ENCODE measurements at places on chromosomes 5 and 9.

- DNase-seq, result no peak
These were observed 55.4 kb upstream of the MIER3 start for GRCh38 chr5:57007344-57007743.

GRCh38 chr9:111095441-111095840 lies 57.2 kb upstream of the LPAR1 start:
- DNase-seq, result no peak

- no peak for DNase-seq
These were observed 15.0 kb downstream of the CCDC192 start for GRCh38 chr5:127718181-127718580.

GRCh38 chr5:6261668-6262067 lies 116.7 kb downstream of the MED10 start:
- no peak for DNase-seq

GRCh38 chr5:66617226-66617861 lies 21.2 kb downstream of the MAST4 start:
- DNase-seq, result no peak

- DNase-seq, result no peak
These were observed 1.6 kb downstream of the CENPP start for GRCh38 chr9:92327283-92327850.

DNA sequence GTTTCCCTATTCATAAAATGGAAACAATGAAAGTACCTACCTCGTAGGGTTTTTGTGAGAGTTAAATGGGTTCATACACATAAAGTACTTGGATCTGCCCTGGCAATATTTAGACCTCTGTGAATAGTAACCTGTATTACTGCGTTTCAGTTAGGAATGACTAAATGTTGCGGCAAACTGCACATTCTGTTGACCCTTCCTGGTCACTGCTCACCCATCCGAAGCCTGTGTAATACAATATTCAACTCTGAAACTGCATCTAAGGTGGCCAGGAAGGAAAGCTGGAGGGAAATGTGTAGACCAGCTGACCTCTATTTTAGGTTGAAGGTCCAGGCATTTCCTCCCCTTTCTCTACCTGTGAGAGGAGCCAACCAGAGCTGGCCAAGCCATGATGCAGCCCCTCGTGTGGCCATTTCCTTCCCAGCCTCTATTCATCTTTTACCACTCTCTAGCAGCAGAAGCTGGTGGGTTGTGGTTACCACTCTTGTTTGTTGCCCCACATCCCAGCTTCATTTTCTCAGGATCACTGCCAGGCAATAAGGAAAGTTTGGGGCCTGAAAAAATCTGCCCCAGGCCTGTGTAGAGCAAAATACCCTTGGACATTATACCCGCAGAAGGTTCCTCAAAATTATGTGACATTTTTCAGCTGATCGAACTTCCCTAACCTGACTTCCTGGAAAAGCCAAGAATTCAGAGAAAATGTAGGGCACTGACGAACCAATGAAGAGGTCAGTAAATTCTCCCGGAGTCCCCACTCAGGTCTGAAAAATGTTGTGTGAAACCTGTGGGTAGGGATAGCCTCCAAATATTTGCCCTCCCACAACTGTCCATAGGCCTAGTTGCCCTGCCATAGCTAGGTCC lies 20.5 kb upstream of the PDCD1LG2 start:
- no peak for DNase-seq

- peak; percentile 98 for DNase-seq
These were observed at the start of the genes CERT1 and POLK for GRCh38 chr5:75511435-75512382. CERT1 (minus strand) TSS chr5:75511629; CDS start chr5:75511207, 422 bp downstream. POLK (plus strand) TSS chr5:75511891.

GRCh38 chr5:3142261-3143027 lies 391.0 kb upstream of the IRX2 start:
- no peak for DNase-seq

DNA sequence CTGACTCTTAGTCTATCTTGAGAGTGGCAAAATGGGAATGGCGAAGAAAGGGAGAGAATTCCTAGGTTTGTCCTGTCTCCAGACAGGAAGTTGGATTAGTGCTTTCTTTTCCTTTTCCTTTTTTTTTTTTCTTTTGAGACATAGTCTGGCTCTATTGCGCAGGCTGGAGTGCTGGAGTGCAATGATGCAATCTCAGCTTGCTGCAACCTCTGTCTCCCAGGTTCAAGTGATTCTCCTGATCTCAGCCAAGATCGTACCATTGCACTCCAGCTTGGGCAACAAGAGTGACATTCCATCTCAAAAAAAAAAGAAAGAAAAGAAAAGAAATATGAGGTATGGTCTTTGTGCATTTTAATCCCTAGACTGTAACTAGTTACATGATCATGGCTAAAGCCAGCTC lies 12.6 kb upstream of the KIF27 start:
- DNase-seq, result peak; percentile 84

GRCh38 chr5:134145041-134145757 lies 30.7 kb downstream of the TCF7 start:
- no peak for DNase-seq

DNA sequence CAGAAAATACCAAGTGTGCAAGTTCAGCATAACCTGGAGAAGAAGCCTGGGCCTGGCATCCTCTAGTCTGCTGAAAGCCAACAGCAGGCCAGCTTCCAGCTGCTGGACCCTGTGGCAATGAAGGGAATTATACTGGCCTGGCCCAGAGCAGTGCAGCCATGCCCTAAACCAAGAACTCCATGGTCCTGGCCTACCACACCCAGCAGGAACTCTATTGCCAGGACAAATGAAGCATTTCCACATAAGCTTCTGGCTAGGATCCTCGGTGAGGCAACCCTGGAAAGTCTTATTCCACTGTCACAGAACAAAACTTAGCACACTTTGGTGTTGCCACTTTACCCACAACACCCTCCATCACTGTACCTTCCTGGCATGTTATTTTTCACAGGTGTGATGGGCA lies 35.5 kb downstream of the CDK5RAP2 start:
- DNase-seq, result no peak

GRCh38 chr9:137315581-137316011 lies 13.5 kb upstream of the NRARP start:
- no peak for DNase-seq

DNA sequence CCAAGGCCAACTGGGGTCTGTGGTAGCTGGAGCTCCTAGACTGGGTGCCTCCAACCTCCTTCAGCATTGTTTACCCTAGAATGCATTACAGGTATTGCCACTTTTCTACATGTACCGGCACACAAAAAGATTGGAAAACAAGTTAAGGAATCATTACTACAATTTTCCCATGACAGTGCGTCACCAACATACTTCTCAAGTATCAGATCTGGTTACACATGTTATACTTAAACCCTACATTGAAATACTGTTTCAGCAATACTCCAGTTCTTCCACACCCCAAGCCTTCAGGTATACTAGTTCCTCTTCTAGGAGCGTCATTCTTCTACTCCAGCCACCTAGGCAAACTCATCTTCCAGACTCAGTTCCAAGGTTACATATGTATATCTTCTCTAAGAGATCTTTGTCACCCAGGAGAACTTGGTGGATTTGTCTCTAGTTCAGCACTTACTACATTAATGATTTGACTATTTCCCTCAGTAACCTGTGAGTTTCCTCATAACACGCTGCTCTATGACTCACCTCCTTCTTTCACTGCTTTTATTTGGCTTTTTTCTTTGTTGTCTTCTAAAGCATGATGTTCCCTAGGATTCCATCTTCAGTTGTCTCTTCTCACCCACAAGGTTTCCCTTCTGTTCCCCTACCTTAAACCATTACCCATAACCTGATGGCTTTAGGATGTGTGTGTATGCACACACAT lies 217.0 kb downstream of the AP3B1 start:
- DNase-seq, result no peak

DNA sequence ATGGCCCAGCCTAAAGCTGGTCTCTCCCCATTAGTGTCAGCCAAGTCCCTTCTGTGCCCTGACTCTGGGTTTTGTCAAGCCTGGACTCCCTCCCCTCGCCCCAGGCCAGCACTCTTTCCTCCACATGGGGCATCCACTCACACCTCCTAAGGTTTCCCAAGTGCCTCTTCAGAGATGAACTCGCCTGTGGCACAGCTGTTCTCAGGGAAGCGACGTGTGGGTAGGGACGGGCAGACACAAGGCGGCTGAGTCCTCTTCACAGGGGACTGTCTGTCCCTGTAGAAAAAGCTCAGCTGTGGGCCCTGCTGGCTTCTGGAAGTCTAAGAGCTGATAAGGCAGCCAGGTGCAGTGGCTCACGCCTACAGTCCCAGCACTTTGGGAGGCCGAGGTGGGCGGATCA lies 78.5 kb downstream of the CACNA1B start:
- DNase-seq, result no peak

Measured in thyroid gland (tissue), 4 donors.